HT1080 (cell line): ENCODE measurements at places on chromosomes 7 and 10. TPM values are rescaled to one million over a fixed set of nuclear protein-coding genes. Genes with fewer than 3 reads are reported as not detected.
A peak's percentile ranks its signal among the peaks of the same experiment; 100 is the strongest.

PAX4 gene
- not detected in 2 replicates for total RNA-seq

EBF3 gene
- not detected in 2 replicates for total RNA-seq

CC2D2B gene
- not detected in 2 replicates for total RNA-seq

LGI1 gene
- 0.02 TPM in 1 of 2 replicates, not detected in the other for total RNA-seq

MYOF gene
- total RNA-seq = 72.7 and 85.0 TPM in 2 replicates

FAM25A gene
- total RNA-seq = not detected in 2 replicates

RGR gene
- not detected in 2 replicates for total RNA-seq

ALKBH4 gene
- 27.3 and 28.2 TPM in 2 replicates for total RNA-seq

TMEM270 gene
- 0.23 TPM in 1 of 2 replicates, not detected in the other for total RNA-seq

OR2A1 gene
- total RNA-seq = not detected in 2 replicates

PRKCQ gene
- total RNA-seq = 0.16 and 0.33 TPM in 2 replicates

AGR3 gene
- not detected in 2 replicates for total RNA-seq

TAF3 gene
- total RNA-seq = 2.6 and 3.1 TPM in 2 replicates

PAXIP1 gene
- total RNA-seq = 13.4 and 18.0 TPM in 2 replicates

CCL26 gene
- total RNA-seq = not detected in 2 replicates

PRF1 gene
- total RNA-seq = not detected in 2 replicates

- no peak for DNase-seq
These were observed 196.8 kb upstream of the PDE1C start for GRCh38 chr7:32266932-32267475.

- DNase-seq = no peak
These were observed 376.5 kb upstream of the PRKCQ start for GRCh38 chr10:6956562-6956961.

GRCh38 chr10:69505636-69506318 is 54.5 kb downstream of the TSPAN15 start:
- DNase-seq = no peak

DNA sequence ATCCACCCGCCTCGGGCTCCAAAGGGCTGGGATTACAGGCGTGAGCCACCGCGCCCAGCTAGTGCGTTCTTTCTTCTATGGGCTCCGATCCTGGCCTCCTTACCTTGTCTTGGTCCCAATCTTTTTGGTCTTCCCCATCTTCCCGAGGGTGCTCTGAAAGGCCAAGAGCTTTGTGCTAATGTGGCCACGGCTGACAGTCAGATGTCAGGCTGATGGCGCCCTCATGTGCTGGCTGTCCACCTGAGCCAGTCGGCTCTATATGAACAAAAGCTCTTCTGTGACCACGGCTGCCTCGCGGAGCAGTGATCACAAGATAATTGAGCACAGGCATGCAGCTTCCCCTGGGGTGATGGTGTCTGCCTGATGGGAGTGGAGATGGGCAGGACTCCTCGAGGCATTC is 11.0 kb upstream of the AHCYL2 start:
- DNase-seq = peak; percentile 11

- no peak for DNase-seq
These were observed 82.6 kb downstream of the FOXL3 start for GRCh38 chr7:372546-372931.

GRCh38 chr10:131818510-131819234 is 82.1 kb upstream of the PPP2R2D start:
- no peak for DNase-seq

DNA sequence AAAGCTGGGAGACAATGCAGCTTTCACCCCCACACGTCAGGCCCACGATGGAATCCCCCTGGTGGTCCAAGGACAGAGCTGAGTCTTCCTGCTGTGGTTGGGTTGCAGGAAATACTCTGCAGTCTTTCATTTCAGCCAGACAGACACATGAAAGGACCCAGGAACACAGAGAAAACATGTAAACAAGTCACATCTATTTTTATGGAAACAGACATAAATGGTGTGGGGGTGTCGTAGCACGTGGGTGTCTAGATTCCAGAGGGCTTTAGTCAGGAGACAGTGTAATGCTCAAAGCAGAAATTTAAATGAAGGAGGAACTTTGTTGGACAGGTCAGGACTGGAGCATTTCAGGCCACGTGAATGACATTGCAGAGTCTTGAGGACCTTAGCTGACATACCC is 444.6 kb downstream of the SUGCT start:
- no peak for DNase-seq

GRCh38 chr10:62560201-62560819 is 186.1 kb downstream of the ZNF365 start:
- DNase-seq = no peak

- no peak for DNase-seq
These were observed 21.2 kb upstream of the ZNRF2 start for GRCh38 chr7:30263090-30263710.

- no peak for DNase-seq
These were observed 75.6 kb downstream of the GPR26 start for GRCh38 chr10:123741711-123742110.

GRCh38 chr7:5214641-5215040 is 24.6 kb downstream of the WIPI2 start:
- DNase-seq = no peak

- no peak for DNase-seq
These were observed 85.4 kb downstream of the CFTR start for GRCh38 chr7:117565226-117565625.

DNA sequence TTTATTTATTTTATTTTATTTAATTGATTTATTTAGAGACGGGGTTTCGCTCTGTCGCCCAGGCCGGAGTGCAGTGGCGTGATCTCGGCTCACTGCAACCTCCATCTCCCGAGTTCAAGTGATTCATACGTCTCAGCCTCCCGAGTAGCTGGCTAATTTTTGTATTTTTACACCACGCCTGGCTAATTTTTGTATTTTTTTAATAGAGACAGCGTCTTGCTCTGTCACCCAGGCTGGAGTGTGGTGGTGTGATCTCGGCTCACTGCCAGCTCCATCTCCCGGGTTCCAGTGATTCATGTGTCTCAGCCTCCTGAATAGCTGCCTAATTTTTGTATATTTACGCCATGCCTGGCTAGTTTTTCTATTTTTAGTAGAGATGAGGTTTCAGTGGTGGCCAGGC is 34.2 kb downstream of the AP5Z1 start:
- DNase-seq = no peak

GRCh38 chr10:48541144-48541795 is 63.6 kb downstream of the ARHGAP22 start:
- DNase-seq = peak; percentile 10

DNA sequence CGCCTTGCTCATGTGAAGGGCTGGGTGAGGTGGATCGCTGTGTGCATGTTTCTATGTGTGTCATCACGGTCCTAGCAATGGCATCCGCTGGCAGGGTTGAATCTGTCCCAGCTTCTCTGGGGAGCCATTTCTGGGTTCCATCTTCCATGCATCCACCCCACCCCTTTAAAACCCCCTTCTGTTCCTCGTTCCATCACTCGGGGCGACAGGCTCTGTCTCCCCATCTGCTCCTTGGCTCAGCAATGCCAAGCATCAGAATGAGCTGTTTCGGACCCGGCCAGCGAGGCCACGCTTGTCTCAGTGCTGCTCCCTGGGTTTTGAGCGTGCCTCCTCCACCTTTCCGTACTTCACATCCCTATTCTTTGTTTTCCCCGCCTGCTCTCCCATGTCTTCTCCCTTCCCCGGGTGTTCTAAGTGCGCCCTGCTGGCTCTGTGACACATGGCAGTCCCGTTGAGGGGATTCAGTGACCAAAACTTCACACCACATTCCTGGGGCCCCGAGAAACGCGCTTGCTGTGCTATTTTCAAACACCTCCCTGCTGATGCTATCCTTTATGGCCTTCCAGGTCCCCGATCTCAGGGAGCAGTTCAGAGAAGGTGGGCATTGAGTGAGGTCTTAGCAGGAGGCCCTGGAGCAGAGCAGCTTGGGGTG is 554.1 kb upstream of the FOXK1 start:
- no peak for DNase-seq

- DNase-seq = peak; percentile 3
These were observed 35.8 kb downstream of the MINDY3 start for GRCh38 chr10:15824498-15824897.

DNA sequence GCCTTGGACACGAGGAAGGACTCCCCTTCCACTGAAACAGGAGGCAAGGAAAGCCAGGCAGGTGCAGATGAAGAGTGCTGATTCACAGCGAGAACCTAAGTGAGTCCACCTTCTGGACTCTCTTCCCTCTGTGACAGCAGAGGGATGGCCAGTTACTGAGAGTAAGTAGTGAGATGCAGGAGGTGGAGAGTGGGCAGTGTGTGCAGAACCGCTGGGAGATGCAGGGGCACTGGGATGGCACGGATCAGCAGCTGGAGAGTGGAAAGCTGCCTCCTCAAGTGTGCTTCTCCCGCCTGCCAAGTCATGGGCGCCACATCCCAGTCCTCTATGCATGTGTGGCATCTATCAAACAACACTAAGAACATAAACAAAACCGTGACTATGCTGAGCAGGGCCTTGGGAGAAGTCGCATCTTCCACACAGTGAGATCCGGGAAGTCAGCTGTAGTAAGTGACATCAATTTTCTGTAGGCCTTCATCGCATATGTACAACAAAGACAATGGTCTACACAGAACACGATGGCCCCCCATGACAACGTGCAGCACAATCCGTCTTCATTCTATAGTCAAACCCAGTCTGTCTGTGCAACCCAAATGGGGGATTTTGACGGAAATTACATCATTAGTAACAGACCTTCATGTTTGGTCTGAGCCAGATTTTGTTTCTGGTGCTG is 217.4 kb upstream of the KLF14 start:
- DNase-seq = no peak

- no peak for DNase-seq
These were observed 545.9 kb downstream of the SORCS1 start for GRCh38 chr10:106618646-106619045.

GRCh38 chr7:94655848-94656657 is at the start of gene SGCE:
SGCE (minus strand) TSS chr7:94656133; CDS start chr7:94656098, 35 bp downstream.
- DNase-seq = peak; percentile 61

DNA sequence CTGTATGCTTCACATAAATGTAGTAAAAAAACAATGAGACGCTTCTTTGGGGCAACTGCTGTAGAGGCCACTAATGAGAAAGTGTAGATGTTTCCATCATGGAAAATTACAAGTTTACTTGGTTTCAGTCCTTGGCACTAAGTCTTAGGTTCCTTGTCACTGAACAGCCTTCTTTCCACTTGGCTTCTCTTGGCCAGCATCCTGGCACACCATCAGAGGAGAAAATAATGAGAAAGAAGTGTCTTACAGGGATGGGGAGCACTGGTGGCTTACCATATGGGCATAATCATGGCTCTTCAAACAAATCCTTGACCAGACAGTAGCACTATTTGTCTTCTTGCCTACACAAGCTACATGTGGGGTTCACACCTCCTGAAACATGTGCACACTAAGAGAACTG is 22.5 kb upstream of the SH3PXD2A start:
- DNase-seq = no peak

GRCh38 chr10:11704092-11704491 is 38.1 kb upstream of the ECHDC3 start:
- no peak for DNase-seq

- DNase-seq = no peak
These were observed 92.5 kb upstream of the SLC13A1 start for GRCh38 chr7:123292227-123292626.

DNA sequence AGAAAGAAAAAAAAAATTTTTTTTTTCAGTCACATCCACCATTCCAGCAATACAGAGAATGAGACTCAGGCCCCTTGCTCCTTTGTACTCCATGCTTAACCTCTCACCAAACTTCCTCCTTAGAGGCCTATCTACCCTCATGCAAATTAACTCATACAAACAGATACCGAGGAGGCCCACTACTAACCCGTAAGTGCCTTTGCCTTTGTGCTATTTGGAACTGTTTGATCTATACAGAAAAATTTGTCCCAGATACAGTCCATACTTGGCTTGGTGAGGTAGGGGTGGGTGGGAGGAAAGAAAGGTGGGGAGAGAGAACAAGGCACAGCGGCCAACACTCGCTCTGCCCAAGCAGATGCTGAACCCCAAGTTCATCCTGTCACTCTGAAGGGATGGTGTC is 87.8 kb upstream of the DUSP5 start:
- DNase-seq = no peak

GRCh38 chr7:108165723-108166122 is 35.6 kb upstream of the LAMB4 start:
- DNase-seq = no peak

- DNase-seq = no peak
These were observed 279.3 kb downstream of the SKAP2 start for GRCh38 chr7:26584987-26585665.

DNA sequence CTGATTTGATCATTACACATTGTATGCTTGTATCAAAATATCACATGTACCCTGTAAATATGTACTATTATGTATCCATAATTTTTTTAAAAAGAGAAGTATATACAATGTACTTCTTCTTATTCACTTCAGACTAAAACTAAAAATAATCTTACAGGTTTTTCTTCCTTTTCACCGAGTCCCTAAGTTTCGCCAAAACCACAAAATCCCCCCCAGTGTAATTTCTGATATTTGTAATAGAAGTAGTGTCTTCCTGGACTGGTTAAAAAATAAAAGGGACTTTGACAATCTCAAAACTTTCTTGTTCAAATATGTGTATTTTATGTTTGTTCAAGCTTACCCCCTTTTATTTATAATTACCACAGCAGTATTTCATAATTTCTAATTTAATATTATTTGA is 23.9 kb downstream of the EPC1 start:
- DNase-seq = no peak

GRCh38 chr10:86349474-86349873 is 17.1 kb downstream of the GRID1 start:
- DNase-seq = peak; percentile 60

- peak; percentile 81 for DNase-seq
These were observed 5.1 kb downstream of the SYNPO2L start for GRCh38 chr10:73650537-73651331.

- DNase-seq = no peak
These were observed 3.1 kb downstream of the CPA1 start for GRCh38 chr7:130383187-130383980.

DNA sequence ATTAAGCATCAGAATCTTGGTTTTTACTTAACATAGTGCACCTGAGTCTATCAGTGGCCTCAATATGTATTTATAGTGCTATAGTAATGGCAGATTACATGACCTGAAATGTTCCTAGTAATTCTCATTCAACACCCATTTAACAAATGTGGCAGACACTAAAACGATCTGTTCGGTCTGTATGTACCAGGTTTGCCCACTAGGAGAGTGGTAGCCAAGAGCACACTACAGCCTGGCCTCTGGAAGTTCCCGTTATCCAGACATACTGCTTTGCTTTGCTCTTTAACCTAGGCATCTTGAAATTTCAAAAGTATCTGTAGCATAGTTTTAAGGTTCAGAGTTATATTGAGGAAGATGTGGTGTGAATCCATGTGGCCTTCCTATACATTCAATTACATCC is 395.7 kb upstream of the NRG3 start:
- no peak for DNase-seq

GRCh38 chr7:140570120-140570519 is 70.5 kb downstream of the DENND2A start:
- no peak for DNase-seq
